ENCODE measurements at places on chromosomes 6 and 20. TPM values are rescaled to one million over a fixed set of nuclear protein-coding genes. Genes with fewer than 3 reads are reported as not detected.

The ADGRF5 gene
- 0.86 TPM for total RNA-seq

The SRSF6 gene
- total RNA-seq, result 63.5 TPM

The PROCR gene
- total RNA-seq, result 22.9 TPM

The COL21A1 gene
- total RNA-seq, result under 0.01 TPM

The PKIB gene
- 12.2 TPM for total RNA-seq

The KHDRBS2 gene
- not detected for total RNA-seq

The PHACTR3 gene
- not detected for total RNA-seq

The SLC44A4 gene
- not detected for total RNA-seq

The DEFB132 gene
- not detected for total RNA-seq

The FOXQ1 gene
- 0.43 TPM for total RNA-seq

The LIME1 gene
- total RNA-seq, result 3.5 TPM

All from fibroblast of villous mesenchyme (primary cell).